ENCODE measurements at places on chromosomes 12 and 14. TPM values are rescaled to one million over a fixed set of nuclear protein-coding genes. Genes with fewer than 3 reads are reported as not detected.

SCN8A gene
- total RNA-seq, result 2.7 TPM

TTC9 gene
- total RNA-seq, result 4.6 TPM

PPM1H gene
- total RNA-seq, result 10.3 TPM

RPL10L gene
- total RNA-seq, result not detected

GLIPR1L2 gene
- 0.89 TPM for total RNA-seq

PRPH gene
- not detected for total RNA-seq

HOTAIR gene
- 1.1 TPM for total RNA-seq

TPI1 gene
- 484 TPM for total RNA-seq

LTA4H gene
- total RNA-seq, result 96.4 TPM

SLC38A4 gene
- 0.11 TPM for total RNA-seq

CEP170B gene
- total RNA-seq, result 28.4 TPM

PLEK2 gene
- total RNA-seq, result not detected

KRT73 gene
- total RNA-seq, result not detected

GATC gene
- 30.8 TPM for total RNA-seq

ERBB3 gene
- 59.0 TPM for total RNA-seq

KRT86 gene
- total RNA-seq, result not detected

CELA1 gene
- total RNA-seq, result not detected

MYH6 gene
- total RNA-seq, result not detected

SMCO3 gene
- 1.4 TPM for total RNA-seq

CMAS gene
- total RNA-seq, result 27.2 TPM

SPIC gene
- total RNA-seq, result not detected

SMIM41 gene
- total RNA-seq, result not detected

SLC16A7 gene
- 4.4 TPM for total RNA-seq

BHLHE41 gene
- total RNA-seq, result 5.7 TPM

PTGDR gene
- 0.07 TPM for total RNA-seq

KERA gene
- not detected for total RNA-seq

ZDHHC22 gene
- not detected for total RNA-seq

DEPDC4 gene
- total RNA-seq, result 3.6 TPM

GPRC5D gene
- not detected for total RNA-seq

SYCP3 gene
- total RNA-seq, result 0.16 TPM

TSPAN11 gene
- total RNA-seq, result 19.7 TPM

SNRPF gene
- 36.9 TPM for total RNA-seq

ADCY4 gene
- 3.4 TPM for total RNA-seq

NRIP2 gene
- not detected for total RNA-seq

RNASE4 gene
- total RNA-seq, result 6.2 TPM

PTHLH gene
- total RNA-seq, result 6.5 TPM

CLEC14A gene
- total RNA-seq, result not detected

SLC7A8 gene
- 62.3 TPM for total RNA-seq

CCDC197 gene
- not detected for total RNA-seq

SLC25A21 gene
- total RNA-seq, result 2.3 TPM

SERPINA6 gene
- total RNA-seq, result not detected

DAO gene
- total RNA-seq, result not detected

TMPRSS12 gene
- 0.27 TPM for total RNA-seq

TTC6 gene
- 2.8 TPM for total RNA-seq

SERPINA12 gene
- total RNA-seq, result not detected

GPR65 gene
- total RNA-seq, result not detected

RERGL gene
- 0.40 TPM for total RNA-seq

FGF23 gene
- not detected for total RNA-seq

SRRM4 gene
- 1.9 TPM for total RNA-seq

ST8SIA1 gene
- total RNA-seq, result 1.2 TPM

WASHC3 gene
- 27.9 TPM for total RNA-seq

OTOGL gene
- total RNA-seq, result 0.60 TPM

NOVA1 gene
- 13.3 TPM for total RNA-seq

KRT85 gene
- total RNA-seq, result not detected

PTGER2 gene
- 7.2 TPM for total RNA-seq

PLCZ1 gene
- not detected for total RNA-seq

SYNDIG1L gene
- 0.58 TPM for total RNA-seq

WNT1 gene
- not detected for total RNA-seq

Data from mesothelial cell of epicardium (in vitro differentiated cells).